Osteoblast (primary cell): ENCODE measurements at places on chromosomes 2 and 18. TPM values are rescaled to one million over a fixed set of nuclear protein-coding genes. Genes with fewer than 3 reads are reported as not detected.

DNA sequence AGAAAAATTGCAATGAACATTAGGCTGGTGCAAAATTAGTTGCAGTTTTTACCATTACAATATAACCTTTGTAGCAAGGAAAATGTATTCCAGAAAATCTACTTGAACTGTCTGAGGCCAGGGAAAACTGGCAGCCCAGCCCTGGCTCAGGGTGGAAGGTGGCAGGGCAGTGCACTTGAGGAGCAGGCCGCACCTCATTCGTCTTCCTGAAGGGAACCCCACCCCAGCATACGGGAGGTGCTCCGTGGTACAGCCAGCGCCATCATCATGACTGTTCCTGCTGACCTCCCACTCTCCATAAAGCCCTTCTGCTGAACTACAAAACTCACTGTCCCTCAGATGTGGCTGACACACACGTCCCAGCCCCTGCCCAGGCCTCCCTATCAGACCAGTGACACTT is 65.9 kb upstream of the TFCP2L1 start:
- DNase-seq, result no peak

DNA sequence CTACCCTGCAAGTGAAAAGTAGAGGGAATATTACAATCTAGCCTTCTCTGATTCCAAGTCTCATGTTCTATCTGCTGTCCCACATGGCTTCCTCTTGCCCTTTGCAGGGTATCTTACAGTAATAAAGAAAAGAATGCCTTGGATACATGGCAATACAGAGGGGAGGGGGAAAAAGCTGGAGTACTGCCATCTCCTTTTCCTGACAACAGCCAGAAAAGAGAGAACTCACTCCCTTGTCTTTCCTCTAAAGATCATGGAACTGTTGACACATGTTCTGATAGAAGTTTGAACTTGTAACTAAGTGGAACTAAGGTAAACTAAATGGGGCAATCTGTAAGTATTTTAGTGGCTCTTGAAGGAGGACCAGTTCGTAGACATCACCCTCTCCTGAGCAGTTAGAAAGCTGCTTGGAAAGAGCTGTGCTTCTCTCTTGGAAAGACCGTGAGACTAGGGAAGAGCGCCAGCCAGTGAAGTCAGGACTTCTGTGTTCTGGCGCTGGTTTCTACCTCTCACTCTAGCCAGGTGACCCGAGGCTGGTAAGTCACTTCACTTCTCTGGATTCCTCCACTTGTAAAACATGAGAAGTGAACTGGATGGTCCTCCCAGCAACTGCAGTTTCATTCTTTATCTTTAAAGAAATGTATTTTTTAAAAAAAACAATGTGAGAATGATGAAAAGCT is 242.3 kb upstream of the FOSL2 start:
- DNase-seq, result no peak

- no peak for DNase-seq
Measured at GRCh38 chr2:203603456-203604389, 68.6 kb upstream of the RAPH1 start.

DNA sequence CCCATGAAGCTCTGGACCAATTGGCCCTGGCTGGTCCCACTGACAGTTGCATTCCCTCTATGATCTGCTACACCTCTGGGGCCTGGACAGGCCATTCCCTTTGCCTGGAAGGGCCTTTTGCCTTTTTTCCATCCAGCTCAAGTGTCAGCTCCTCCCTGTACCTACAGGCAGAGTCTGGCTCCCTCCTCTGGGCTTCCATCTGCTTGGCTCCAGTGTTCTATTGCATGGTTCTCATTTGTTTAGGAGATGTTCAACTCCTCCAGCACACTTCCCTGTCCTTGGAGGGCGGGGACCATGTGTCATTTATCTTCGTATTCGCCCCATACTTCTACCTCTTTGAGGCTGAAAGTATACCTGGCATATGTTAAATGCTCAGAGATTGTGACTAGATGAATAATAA is 61.1 kb downstream of the PRKCE start:
- no peak for DNase-seq

DNA sequence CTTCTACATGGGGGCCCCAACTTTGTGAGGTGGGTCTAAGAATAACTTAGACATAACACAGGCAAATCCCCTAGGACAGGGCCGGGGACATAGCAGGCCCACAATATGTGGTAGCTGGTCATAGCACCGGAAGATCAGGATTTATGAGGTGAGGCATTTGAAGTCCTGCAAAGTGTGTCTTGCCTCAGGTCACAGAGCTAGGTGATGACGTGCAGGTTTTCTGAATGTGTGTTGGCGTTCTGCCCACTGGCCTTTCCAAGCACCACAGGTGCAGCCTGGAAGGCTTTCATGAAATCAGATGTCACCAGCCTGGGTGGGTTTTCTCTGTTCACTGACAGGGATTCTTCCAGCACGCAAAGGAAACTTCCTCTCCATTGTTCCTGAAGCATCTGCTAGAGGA is 119.1 kb downstream of the LRATD1 start:
- no peak for DNase-seq

DNA sequence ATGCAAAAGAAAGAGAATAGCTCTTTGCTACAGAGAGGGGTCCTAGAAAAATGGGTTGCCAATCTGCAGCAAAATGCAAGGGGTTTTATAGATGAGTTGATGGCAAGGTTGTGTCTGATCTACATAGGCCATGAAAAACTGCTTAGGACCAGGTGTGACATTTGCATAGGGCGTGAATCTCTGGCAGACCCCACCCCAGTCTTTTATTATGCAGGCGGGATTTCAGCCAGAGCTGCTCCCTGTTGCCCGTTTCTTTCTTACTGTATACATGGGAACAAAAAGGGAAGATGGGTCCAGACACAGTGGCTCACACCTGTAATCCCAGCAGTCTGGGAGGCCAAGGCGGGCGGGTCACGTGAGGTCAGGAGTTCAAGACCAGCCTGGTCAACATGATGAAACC is 286.4 kb upstream of the LRRTM4 start:
- DNase-seq, result no peak

The MOGAT1 gene
- total RNA-seq, result not detected in 2 replicates

The MOCOS gene
- 14.4 and 19.9 TPM in 2 replicates for total RNA-seq

The TXNDC2 gene
- 0.29 and 0.36 TPM in 2 replicates for total RNA-seq
